Right ventricle myocardium inferior (tissue), 1 donor: ENCODE measurements at places on chromosomes 5 and 9. TPM values are rescaled to one million over a fixed set of nuclear protein-coding genes. Genes with fewer than 3 reads are reported as not detected.

DNA sequence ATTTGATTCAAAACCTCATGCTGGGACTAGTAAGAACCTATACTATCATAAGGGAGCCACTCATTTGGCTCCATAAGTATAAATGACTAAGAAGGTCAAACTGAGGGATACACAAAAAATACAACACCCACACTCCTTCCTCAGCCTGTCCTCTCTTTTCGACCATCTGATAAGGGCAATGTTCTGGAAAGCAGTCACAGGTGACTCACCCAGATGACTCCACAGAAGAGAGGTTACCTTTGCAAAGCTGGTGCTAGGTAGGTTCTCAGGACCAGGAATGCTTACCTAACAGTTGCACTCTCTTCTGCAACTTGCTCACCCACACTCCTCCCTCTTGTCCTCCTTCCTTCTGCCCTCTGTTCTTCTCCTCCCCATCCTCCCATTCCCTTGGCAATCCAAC, 32.9 kb downstream of the LHFPL2 start:
- no peak for DNase-seq

GRCh38 chr9:73116031-73116430, 35.6 kb upstream of the ANXA1 start:
- DNase-seq = no peak

FOXI1 gene
- not detected for total RNA-seq

QRFP gene
- total RNA-seq = not detected

STING1 gene
- 47.2 TPM for total RNA-seq
